ENCODE measurements at places on chromosomes 3 and 15.
A peak's percentile ranks its signal among the peaks of the same experiment; 100 is the strongest.

- DNase-seq, result no peak
Observed at GRCh38 chr3:16721494-16721893, 116.3 kb upstream of the DAZL start.

DNA sequence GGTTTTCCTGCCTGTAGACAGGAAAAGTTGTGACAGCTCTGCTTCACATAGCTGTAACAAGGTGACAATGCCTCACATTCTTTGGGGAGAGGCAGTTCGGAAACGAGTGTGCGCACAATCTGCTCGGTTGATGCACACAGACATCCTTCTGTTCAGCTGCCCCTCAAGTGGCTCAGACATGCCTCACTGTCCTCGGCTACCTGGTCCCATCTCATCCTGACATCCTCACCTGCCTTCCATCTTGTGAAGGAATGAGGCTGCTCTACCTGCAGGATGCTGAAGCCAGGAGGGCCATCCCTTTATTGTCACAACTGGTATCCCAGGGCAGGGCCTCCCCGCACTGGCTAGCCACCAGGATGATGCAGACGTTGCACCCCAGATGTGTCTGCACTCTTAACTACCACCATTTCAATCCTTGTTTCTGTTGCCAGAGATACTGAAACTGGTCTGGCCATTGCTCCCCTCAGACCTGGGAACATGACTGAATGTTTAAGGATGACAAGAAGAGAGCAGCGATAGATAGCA is 19.4 kb downstream of the SRPRB start:
- DNase-seq, result no peak

DNA sequence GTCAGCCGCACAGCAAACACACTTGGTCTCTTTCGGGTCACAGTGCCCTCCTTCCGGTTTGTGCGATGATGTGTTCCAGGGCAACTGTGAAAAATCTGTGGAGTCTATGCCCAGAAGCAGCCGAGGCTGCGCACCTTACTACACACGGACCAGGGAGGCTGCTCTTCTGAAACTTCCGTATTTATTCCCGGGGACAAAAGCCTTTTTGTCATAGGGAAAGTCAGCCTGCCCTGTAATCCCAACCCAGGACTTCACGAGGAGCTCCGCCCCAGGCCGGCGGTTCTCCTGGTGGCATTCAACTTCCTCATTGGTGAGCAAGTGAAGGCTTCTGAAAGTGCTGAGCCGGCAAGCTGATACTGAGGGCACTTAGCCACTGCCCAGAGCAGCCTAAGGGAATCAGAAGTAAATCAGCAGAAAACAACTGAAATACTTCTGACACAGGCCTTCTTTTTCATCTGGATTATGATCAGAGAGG is 126.5 kb downstream of the FMN1 start:
- peak; percentile 88 for DNase-seq

GRCh38 chr3:13006216-13006990 is 66.8 kb downstream of the IQSEC1 start:
- DNase-seq, result peak; percentile 79

- no peak for DNase-seq
Observed at GRCh38 chr15:29278436-29279105, 8.9 kb upstream of the NSMCE3 start.

DNA sequence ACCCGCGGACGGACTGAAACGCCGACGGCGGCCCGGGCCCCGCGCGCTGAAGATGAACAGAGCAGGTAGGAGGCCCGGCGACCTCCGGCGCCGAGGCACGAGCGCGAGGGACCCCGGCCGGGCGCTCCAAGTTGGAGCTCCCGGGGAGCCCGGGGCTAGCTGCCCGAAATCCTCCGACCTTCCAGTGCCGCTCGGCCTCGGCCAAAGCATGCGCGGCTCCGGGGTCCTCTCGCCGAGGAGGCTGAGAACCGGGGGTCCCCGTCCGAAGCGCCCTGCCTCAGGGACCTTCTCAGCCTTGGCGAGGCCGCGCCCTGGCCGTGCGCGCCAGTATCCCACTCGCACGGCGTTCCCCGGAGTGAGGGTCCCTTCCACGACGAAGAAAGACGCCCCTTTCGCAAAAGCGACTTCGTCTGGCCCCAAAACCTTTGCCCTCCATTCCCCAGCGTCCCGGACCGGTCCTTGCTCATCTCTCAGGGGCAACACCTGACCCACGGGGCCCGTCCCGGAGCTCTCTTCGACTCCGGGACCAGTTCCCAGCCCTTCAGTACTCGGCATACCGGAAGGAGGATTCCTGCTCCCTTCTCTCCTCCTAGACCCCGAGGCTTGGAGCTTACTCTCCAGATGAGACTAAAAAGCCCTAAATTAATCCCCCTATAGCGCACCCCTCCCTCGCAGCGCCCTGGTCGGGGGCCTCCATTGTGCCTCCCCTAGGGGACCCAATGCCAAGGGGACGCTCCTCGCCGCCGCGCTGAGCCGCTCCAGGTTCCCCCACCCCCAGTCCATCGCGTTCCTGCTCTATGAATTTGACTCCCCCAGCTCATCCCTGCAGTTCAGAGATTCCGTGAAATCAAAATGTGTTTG is 7.7 kb upstream of the FGD5 start:
- peak; percentile 80 for DNase-seq

GRCh38 chr3:118075873-118076272 is 958.8 kb downstream of the IGSF11 start:
- DNase-seq, result no peak

Measured in posterior vena cava (tissue), 2 donors.